Uterine smooth muscle cell (primary cell): ENCODE measurements at places on chromosomes 13 and 19. TPM values are rescaled to one million over a fixed set of nuclear protein-coding genes. Genes with fewer than 3 reads are reported as not detected.

Gene TEX101
- not detected in 2 replicates for total RNA-seq

Gene ZNF492
- 0.25 and 0.66 TPM in 2 replicates for total RNA-seq

Gene MADCAM1
- 0.11 TPM in 1 of 2 replicates, not detected in the other for total RNA-seq

Gene CLEC17A
- total RNA-seq = 0.12 TPM in 1 of 2 replicates, not detected in the other

Gene CFAP97D2
- total RNA-seq = not detected in 2 replicates

Gene VSIG10L
- 0.22 and 0.50 TPM in 2 replicates for total RNA-seq

Gene SPC24
- total RNA-seq = 50.2 and 237 TPM in 2 replicates

Gene CPB2
- not detected in 2 replicates for total RNA-seq

Gene MAST1
- 0.87 TPM in 1 of 2 replicates, not detected in the other for total RNA-seq

Gene IER2
- total RNA-seq = 23.2 and 31.9 TPM in 2 replicates

Gene BST2
- 0.77 and 2.1 TPM in 2 replicates for total RNA-seq

Gene MAMSTR
- 1.1 and 1.2 TPM in 2 replicates for total RNA-seq

Gene LCP1
- 2.7 and 4.7 TPM in 2 replicates for total RNA-seq

Gene LIG4
- 11.9 and 12.3 TPM in 2 replicates for total RNA-seq

Gene ADGRE1
- total RNA-seq = not detected in 2 replicates

Gene EHD2
- total RNA-seq = 126 and 164 TPM in 2 replicates

Gene KIR2DL3
- total RNA-seq = not detected in 2 replicates
